ENCODE measurements at places on chromosomes 16 and 17.

DNA sequence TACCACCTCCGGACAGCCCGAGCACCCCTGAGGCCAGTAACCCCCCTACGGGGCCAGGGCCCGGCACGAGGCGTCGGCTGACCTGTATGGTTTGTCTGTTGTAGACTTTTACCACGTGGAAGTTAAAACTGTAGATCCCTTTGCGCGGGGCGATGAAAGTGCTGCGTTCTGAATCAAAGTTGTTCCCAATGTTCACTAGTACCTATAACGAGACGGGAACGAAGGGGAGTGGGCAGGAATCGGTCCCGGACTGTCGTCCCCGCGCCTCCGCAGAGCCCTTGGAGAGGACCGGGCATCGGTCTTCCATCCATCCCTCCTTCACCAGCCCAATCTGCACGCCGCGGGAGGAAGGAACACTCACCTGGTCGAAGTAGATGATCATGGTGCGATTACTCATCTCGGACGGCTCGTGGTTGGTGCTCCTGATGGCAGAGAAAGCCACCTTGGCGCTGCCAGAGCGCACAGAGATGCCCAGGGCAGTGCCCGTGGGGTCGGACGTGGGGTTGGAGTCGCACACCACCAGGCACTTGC lies 732 bp downstream of the CBLN1 start:
- DNase-seq, result no peak

DNA sequence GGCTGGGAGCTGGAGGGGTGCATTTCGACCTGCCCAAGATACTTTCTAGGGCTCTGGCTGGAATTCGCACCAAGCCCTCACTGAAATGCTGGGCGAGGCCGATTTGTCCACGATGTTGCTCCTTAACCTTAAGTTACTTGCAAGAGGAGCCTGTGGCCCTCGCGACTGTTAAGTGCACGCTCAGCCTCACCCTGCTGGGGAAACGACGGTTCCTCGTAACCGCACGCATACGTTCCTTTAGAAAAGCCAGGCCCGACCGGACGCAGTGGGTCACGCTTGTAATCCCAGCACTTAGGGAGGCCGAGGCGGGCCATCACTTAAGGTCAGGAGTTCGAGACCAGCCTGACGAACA lies 607 bp upstream of the NCOR1 start:
- DNase-seq, result peak; percentile 3

DNA sequence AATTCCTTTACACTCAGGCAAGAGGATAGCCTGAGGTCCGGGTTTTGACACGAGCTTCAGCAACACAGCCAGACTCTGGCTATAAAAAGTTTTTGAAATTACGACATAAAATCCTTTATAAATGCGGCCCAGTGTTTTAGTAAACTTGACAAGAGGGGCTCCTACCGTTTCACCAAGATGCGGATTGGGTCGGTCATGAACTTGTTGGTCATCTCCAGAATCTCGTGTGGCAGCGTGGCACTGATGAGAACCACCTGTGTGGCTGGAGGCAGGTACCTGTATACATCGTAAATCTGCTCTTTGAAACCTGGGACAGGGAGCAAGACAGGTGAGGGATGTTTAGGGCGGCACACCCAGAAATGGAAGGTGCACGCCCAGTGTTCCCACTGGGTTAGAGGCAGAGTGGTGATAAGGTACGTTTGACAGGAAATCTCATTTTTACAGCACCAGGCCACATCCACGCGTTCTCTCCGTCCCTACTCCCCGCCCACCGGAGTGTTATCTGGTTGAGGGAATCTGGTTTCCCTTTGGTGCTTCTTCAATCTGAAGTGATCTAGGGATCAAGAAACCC lies 8.0 kb downstream of the EIF4A3 start:
- no peak for DNase-seq

DNA sequence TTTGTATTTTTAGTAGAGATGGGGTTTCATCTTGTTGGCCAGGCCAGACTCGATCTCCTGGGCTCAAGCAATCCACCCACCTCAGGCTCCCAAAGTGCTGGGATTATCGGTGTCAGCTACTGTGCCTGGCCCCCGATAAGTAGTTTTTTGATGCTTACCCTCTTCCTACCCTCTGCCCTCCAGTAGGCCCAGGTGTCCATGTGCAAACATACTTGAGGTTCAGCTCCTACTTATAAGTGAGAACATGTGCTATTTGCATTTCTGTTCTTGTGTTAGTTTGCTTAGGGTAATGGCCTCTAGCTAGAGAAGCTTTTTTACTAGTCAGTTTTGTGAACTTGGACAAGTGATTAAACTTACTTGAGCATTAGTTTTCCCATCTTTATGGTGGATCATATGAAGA lies 136.8 kb downstream of the HS3ST4 start:
- no peak for DNase-seq

GRCh38 chr17:6107791-6108190 lies 37.6 kb downstream of the WSCD1 start:
- DNase-seq, result no peak

DNA sequence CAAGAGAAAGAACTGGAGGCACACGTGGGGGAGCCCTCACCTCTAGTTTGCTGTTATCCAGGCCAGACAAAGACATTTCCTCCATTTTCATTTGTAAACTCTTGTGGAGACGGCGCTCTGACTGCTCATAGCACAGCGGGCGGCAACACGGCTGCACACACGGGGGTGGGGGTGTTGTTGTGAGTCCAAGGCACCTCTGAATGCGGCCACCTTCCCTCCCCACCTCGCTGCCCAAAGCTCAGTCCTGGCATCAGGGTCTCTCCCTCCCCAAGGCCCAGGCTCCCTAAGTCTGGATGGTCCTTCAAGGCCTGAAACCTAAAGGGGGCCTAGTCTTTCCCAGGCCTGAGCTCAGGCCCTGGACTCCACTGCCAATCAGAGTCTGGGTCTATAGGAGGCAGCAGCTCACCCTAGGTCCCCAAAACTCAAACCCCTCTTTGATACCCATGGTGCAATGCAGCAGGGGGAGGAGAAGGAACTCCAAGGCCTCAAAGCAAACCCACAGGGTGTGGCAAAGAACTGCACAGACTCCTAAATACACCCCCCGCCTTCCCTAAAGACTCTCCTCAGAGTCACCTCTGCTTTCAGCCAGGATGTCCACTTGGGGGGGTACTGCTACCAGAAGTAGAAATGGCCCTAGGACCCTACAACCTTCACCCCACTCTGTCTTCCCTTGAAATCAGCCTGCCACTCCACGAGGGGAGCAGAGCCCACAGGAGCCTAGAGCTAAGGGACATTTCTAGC lies 1.5 kb downstream of the ATXN7L3 start:
- no peak for DNase-seq

GRCh38 chr16:30069611-30070462 lies 4.3 kb downstream of the ALDOA start:
- DNase-seq, result no peak

Data from activated T-cell treated with anti-CD3 and anti-CD28 coated beads for 1 hour (primary cell).